ENCODE measurements at places on chromosomes 3 and 15. TPM values are rescaled to one million over a fixed set of nuclear protein-coding genes. Genes with fewer than 3 reads are reported as not detected.

- no peak for DNase-seq
Measured at GRCh38 chr15:22243440-22244130, 163.3 kb downstream of the OR4M2 start.

DNA sequence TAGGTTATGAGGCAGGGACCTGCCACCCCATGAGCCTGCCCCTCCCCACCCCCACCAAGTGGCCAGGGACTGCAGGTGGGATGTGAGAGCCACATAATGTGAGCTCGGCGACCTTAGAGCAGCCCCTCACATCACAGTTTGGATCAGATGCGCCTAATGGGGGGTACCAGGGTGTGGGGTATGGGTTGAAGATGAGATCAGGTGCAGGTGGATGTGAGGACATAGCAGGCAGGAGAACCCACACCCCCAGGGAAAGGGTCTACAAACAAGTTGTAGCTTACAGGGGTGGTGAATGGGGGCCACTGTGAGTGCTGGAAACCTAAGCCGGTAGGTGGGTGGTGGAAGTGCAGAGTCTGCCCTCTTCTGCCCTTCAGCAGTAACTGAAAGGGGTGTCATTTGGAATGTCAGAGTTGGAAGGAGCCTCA is 94.0 kb downstream of the CORO2B start:
- DNase-seq, result peak; percentile 41

- DNase-seq, result no peak
Measured at GRCh38 chr3:169278667-169279066, 384.8 kb downstream of the MECOM start.

KCTD6 gene
- 20.8 TPM for polyA plus RNA-seq

DNA sequence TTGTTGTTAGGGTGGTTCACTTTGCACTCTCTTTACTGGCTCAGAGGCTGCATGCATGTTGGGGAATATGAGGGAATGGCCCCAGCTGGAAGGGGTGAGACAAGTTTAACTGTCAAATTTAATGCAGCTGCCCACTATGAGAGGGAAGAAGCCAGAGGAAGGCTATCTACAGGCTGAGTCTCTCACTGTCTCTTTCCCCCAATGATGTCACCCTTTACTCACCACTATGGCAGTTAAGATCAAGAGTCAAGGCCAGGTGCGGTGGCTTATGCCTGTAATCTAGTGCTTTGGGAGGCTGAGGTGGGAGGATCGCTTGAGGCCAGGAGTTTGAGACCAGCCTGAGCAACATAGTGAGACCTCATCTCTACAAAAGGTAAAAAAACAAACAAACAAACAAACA is 12.2 kb upstream of the RBMS3 start:
- no peak for DNase-seq

PAQR5 gene
- polyA plus RNA-seq, result 2.4 TPM

GRCh38 chr3:197446700-197447056 is 109.1 kb downstream of the BDH1 start:
- DNase-seq, result no peak

DNA sequence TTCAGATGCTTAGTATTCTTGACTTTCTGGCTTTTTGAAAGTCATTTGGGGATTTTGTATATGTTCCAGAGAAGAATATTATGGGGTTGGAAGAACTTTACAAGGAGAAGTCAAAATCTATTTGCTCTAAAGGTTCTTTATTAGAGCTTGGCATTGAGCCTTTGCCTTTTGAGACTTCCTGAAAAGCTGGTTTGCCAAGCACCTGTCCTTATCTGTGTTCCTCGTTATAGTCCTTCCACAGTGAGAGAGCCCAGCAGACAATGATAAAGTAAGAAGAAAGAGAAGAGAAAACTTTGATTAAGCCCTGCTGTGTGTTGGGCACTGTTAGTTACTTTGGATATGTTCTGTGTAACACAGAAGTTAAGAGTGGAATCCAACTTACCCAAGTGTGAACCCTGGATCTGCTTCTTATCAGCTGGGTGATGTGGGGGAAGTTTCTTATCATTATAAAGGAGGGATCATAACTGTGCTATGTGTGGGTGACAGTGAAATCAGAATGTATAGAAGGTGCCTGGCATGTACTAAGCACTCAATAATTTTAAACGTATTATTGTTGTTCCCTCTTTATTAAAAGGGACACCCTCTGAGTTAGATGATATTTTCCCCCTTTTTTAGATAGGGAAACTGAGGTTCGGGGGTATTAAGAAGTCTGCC is 44.3 kb upstream of the POLR2M start:
- no peak for DNase-seq

GRCh38 chr15:68576235-68576892 is 2.4 kb upstream of the CORO2B start:
- DNase-seq, result no peak

ZNF662 gene
- 8.1 TPM for polyA plus RNA-seq

LMCD1 gene
- polyA plus RNA-seq, result 133 TPM

- DNase-seq, result no peak
Measured at GRCh38 chr3:174295306-174296092, 563.6 kb upstream of the NAALADL2 start.

GRCh38 chr15:70226337-70226980 is 128.7 kb upstream of the TLE3 start:
- DNase-seq, result no peak

PAQR9 gene
- polyA plus RNA-seq, result 0.04 TPM

- DNase-seq, result no peak
Measured at GRCh38 chr3:159340877-159341500, 539.1 kb downstream of the MFSD1 start.

DNA sequence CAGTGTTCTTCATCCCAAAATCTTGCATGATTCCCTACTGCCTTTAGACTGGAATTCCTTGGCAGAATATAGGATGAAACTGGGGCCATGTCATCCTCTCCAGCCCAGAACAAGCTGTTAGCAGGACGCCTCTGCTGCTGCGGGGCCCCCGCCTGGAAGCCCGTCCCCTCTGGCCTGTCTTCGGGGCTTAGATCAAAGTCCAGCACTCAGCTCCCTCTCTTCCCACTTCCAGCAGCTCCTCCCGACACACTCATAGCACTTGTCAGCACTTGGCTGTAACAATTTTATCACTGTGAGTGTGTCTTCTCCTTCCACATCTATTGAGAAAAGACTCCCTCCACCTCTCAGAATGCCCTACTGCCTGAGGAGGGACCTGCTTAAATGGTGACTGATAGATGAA is 112.0 kb upstream of the HACD2 start:
- no peak for DNase-seq

DNA sequence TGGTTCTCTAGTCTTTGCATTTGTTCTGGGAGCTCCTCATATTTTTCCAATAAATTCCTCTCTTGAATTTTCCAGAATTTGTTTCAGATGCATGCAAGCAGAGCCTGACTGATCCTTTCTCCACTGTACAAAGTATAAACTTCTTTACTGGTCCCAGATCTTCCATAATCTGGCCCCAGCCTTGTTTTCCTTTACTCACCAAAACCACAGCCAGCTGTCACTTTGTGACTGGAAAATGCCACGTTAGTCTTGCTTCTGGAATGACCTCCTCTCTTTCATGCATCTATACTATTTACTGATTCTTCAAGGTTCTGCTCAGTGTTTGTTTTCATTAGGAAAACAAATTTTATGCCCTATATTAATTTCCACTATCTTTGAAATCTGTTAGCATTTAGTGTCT is 60.4 kb upstream of the SPPL2A start:
- DNase-seq, result no peak

GRCh38 chr3:10646531-10647335 is 141.3 kb upstream of the ATP2B2 start:
- DNase-seq, result no peak

DOCK3 gene
- 0.67 TPM for polyA plus RNA-seq

- no peak for DNase-seq
Measured at GRCh38 chr3:143693506-143693905, 154.8 kb downstream of the SLC9A9 start.

DNA sequence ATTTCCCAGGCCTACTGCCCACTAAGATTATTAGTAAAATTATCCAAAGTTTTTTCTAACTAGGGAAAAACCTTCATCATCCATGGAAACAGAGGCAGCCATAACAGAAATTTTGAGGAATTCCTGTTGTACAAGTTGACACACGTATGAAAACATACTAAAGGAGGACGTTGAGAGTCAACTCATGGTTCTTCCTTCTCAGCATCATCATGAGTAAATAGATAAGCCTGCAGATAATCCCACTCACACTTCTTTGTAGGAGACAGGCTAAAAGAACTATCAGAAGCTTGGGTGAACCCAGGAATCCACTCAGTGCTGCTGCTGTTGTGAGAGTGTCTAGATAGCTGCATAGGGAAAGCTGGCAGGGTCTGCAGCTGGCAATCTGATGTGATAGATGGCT is 694.8 kb upstream of the NR2F2 start:
- no peak for DNase-seq

DNA sequence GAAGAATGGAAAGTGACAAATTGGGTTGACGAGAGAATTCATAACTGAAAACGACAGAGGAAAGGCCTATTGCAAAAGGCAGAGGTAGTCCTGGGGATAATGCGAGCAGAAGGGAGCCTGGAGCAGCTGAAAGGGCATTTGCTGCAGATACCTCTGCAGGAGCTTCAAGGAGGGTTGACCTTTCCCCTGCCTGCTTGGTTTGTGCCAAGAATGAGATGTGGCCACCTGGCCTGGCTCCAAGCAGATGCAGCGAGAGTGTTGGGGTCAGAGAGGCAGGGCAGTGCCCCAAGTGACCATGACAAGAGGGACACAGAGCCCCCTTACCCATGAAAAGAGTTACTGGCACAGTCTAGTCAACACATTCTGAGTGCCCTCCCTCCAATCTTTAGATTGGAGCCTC is 43.5 kb downstream of the SLC41A3 start:
- no peak for DNase-seq

DNA sequence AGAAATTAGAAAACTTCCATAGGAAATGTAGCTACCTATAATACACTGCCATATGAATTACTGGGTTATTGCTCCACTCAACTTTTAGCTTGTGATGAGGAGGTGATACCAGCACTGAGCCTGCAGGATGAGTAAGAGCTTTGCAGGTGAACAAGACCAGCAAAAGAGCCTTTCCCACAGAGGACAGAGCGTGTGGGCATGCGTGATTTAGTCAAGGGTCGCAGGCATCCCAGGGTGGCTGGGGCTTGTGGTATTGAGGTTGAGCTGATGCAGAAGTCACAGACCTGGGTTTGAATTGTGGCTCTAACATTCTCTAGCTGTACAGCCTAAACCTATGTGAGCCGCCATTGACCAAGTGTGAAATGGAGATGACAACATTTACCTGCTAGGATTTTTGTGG is 5.6 kb downstream of the NRROS start:
- no peak for DNase-seq

DNA sequence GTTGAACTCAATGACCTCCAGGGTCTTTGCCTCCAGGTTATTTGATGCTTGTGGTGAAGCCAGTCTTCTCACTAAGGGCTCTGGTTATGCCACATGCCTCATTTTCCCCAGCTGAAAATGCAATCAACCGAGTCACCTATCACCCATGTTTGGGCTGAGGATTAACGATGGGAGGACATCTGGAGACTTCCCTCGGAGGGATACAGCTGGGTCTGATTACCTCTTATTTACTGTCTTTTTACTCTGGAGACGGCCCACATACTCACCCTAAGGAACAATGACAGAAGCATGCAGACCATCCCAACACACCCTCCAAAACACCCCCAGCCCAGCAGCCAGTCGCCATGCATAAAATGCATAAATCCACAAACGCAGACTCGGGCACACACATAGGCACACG is 187.4 kb downstream of the OPA1 start:
- DNase-seq, result no peak

- DNase-seq, result no peak
Measured at GRCh38 chr3:1843111-1843510, 255.6 kb upstream of the CNTN4 start.

GRCh38 chr15:82960766-82961165 is 8.2 kb upstream of the HOMER2 start:
- no peak for DNase-seq

SCN11A gene
- 0.30 TPM for polyA plus RNA-seq

SERPINI2 gene
- 0.33 TPM for polyA plus RNA-seq

- DNase-seq, result no peak
Measured at GRCh38 chr3:149214702-149215101, 6.9 kb downstream of the CP start.

- DNase-seq, result peak; percentile 15
Measured at GRCh38 chr3:127407026-127407939, 119.4 kb upstream of the PRR20G start.

TRH gene
- 0.54 TPM for polyA plus RNA-seq

GRCh38 chr3:14633819-14634424 is 17.6 kb upstream of the CCDC174 start:
- DNase-seq, result peak; percentile 34

SMCO1 gene
- polyA plus RNA-seq, result not detected

GRCh38 chr3:153614563-153614962 is 452.5 kb downstream of the RAP2B start:
- DNase-seq, result no peak

GRCh38 chr3:51621091-51621892 is 49.8 kb upstream of the TEX264 start:
- no peak for DNase-seq

PFN2 gene
- polyA plus RNA-seq, result 175 TPM

DNA sequence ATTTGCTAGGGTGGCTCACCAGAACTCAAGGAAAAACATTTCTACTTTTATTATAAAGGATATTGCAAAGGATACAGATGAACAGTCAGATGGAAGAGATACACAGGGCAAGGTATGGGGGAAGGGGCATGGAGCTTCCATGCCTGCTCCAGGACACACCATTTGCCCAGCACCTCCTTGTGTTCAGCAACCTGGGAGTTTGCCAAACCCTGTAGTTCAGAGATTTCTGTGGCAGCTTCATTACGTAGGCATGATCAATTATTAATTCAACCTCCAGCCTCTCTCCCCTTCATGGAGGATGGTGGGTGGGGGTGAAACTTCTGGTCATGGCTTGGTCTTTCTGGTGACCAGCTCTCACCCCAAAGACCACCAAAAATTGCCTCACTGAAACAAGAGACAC is 353.9 kb upstream of the THBS1 start:
- no peak for DNase-seq

- DNase-seq, result no peak
Measured at GRCh38 chr15:94930960-94931359, 699.6 kb downstream of the MCTP2 start.

DNA sequence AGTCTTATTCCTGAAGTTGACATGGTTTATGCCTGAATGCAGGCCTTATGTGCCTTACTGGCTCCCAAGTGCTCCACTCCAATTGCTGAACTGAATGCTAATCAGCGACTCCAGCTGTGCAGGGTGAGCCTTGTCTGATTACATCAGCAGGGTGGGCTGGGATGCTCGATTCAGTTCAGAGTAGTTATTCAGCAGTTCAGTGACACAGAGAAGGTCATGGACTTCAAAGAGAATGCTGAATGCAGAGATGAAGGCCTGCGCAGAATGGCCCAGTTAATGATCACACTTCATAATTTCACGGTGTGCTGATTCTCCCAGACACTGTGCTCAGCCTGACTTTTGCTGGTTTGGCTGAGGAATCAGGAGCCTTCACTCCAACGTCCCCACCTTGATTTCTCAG is 63.6 kb downstream of the CLDN1 start:
- no peak for DNase-seq

GRCh38 chr15:29056839-29057450 is 171.2 kb downstream of the APBA2 start:
- no peak for DNase-seq

- no peak for DNase-seq
Measured at GRCh38 chr3:6396631-6397030, 464.3 kb upstream of the GRM7 start.

Measured in ovary (tissue), 10 donors.